ENCODE measurements at places on chromosomes 1 and 21. TPM values are rescaled to one million over a fixed set of nuclear protein-coding genes. Genes with fewer than 3 reads are reported as not detected.

DNA sequence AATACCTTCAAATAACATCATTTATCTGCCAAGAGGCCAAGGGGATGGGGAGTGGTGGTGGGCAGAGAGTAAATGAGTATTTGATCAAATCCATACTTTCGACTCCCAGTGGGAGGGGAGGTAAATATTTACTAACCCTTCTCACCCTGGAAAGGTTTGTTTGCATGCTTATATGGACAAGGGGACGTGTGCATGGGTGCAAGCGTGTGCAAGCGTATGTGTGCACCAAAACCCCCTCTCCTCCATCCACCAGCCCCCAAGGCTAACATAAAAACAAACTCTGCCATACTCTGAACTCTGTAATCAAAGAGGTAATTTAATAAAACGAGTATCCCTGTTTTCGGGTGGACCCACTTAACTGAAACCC, 58.0 kb downstream of the SYF2 start:
- no peaks in the 10 kb centered on the region for H3K4me1 ChIP-seq
- no peak overlapping the region for H3K4me3 ChIP-seq
- no peaks in the 10 kb centered on the region for H3K27me3 ChIP-seq
- DNase-seq, result no peak
- no peak overlapping the region for H3K27ac ChIP-seq

DNA sequence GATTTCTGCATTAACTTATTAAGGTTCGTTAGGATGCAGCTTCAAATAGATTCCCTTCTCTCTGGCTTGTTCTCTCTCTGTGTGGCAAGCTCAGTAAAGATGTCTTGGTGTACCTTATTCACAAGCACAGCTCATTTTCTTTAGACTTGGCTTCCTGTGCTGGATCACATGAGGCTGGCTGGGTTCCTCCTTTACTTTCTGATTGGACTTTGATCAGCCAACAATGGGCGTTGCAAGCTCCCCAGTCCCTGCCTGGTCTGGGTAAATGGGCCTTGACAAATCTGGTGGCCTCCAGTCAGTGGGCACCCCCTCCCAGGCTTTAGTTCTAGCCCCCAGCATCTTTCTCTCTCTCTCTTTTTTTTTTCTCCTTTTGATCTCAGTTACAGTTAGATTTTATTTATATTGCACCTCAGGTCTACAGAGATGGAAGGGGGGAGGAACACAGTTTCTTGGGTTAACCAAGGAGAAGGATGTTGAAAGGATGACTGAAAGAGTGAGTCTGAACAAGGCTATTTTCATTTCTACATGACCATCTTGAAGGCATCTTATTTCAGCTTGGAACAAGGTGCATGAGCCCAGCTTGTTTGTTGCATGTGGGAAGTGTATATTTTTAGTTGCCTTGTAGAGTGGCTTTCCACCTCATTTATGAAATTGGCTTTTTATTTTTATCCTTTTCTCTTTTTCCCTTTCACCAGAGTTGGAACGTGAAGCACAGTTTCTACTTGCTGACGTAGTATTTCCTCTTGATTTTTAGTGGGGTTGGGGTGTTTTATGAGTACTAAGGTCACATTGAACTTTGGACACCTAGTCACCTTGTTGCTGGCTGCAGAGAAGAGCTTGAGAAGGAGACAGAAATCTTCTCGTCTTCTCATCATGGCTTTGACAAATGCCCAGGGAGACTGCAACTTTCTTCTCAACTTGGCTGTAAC, 77.1 kb downstream of the PBX1 start:
- H3K4me3 ChIP-seq, result no peak overlapping the region
- no peaks in the 10 kb centered on the region for H3K4me1 ChIP-seq
- no peaks in the 10 kb centered on the region for H3K36me3 ChIP-seq
- H3K27ac ChIP-seq, result no peak overlapping the region
- peaks cover 2% of the 10 kb centered on the region for H3K27me3 ChIP-seq

DNA sequence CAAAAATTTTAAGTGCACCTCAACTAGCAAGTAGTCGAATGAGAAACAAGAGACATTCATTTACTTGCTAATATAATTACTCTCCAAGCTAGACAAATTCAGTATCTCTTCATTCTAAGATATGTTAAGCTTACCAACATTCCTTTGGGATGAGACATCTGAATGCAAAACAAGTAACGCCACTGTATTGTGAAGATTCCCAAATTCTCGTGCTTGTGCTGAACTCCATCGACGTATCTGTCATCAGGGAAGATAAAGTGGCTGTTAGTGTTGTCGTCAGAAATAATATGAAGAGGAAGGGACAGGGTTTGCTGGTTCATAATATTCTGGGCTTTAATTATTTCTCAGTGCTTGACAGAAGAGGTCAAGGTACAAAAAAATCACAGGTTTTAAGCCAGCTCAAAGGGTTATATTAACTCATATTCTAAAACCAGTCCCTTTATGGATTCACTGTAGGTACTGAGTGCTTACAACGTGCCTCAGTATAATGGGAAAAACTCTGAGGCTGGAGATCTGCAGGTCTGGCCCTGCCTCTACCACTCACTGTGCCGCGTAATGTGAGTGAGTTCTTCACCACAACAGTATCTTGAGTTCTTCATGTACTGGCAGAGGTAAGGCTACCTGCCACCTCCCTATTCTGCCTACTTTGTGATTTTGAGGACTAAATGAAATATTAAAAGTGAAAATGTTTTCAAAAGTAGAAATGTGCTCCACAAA, 42.0 kb downstream of the PCSK9 start:
- DNase-seq, result no peak
- H3K36me3 ChIP-seq, result no peaks in the 10 kb centered on the region
- no peaks in the 10 kb centered on the region for H3K4me1 ChIP-seq
- H3K27ac ChIP-seq, result no peak overlapping the region
- H3K27me3 ChIP-seq, result no peaks in the 10 kb centered on the region

The AUNIP gene
- total RNA-seq, result not detected

The SPRR2G gene
- total RNA-seq, result not detected

The LRRC3 gene
- 0.88 TPM for total RNA-seq

Measured in naive thymus-derived CD8-positive, alpha-beta T cell (primary cell).